ENCODE measurements at places on chromosomes 11 and 22.

- DNase-seq = no peak
These were observed 5.4 kb downstream of the WNT7B start for GRCh38 chr22:45971408-45972028.

DNA sequence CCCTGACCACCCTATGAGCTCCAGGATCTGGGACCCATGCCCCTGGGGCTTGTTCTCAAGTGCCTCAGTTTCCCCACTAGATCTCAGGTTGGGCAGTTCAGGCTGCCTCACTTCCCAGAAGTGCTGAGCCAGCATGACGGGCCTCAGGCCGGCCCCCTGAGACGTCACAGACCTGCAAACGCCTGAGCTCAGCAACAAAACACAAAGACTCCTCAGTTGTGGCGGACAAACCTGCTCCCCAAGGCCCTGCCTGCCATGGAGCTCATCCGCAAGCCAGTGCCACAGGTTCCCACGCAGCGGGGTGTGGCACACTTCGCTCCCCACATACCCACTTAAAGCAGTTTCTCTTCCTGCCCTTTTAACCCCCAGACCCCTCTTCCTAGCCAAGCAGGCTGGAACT lies 45.2 kb downstream of the NECTIN1 start:
- no peak for DNase-seq

- peak; percentile 78 for DNase-seq
These were observed 58.6 kb downstream of the DDIAS start for GRCh38 chr11:82959987-82960778.

- DNase-seq = peak; percentile 17
These were observed 116.7 kb downstream of the SGSM3 start for GRCh38 chr22:40486962-40487602.

DNA sequence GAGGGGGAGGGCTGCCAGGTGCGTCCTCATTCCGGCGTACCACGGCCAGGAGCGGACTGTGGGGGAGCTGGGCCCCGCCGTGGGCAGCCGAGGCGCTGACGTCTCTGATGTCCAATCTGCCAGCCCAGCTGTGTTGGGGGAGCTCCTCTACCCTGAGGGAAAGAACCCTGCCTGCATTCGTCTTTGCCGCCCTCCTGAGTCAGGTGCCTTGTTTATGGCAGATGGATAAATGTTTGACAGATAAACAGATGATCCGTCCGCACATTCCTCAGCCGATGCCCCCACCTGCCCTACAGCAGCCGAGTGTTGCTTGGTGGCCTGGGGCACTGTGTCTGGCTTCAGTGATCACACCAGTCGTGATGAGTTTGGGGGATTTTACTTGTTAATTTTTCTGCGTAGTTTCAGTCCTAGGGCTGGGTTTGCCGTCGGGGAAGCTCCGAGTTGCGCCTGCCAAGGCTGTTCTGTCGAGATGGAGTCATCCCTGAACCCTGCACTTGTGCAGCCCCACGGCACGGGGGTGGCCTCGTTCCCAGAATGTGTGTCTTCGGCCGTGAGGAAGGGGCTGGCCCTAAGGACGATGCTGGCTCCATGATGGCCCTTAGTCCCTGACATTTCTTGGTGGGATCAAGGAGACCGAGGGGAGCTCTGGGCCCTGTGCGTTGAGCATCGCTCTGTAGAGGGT lies 1083.9 kb downstream of the BRD1 start:
- no peak for DNase-seq

- no peak for DNase-seq
These were observed 8.0 kb downstream of the FADS3 start for GRCh38 chr11:61883327-61883726.

- no peak for DNase-seq
These were observed 233.1 kb downstream of the CSNK2A3 start for GRCh38 chr11:11119917-11120316.

- no peak for DNase-seq
These were observed 43.8 kb downstream of the FBXO7 start for GRCh38 chr22:32518381-32518780.

- no peak for DNase-seq
These were observed 300.4 kb upstream of the B3GAT1 start for GRCh38 chr11:134712228-134713145.

DNA sequence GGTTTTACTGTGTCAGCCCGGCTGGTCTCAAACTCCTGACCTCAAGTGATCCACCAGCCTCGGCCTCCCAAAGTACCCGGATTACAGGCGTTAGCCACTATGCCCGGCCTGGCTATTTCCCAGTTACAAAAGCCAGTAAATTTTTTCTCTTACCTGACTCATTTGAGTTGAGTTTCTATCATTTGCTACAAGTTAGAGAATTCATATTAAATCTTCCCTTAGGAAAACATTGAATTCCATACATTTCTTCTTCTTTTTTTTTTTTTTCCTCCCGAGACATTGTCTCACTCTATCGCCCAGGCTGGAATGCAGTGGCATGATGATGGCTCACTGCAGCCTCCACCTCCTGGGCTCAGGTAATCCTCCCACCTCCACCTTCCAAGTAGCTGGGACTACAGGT lies 26.0 kb downstream of the CHEK2 start:
- no peak for DNase-seq

GRCh38 chr11:45400591-45400990 lies 114.5 kb upstream of the SYT13 start:
- no peak for DNase-seq

DNA sequence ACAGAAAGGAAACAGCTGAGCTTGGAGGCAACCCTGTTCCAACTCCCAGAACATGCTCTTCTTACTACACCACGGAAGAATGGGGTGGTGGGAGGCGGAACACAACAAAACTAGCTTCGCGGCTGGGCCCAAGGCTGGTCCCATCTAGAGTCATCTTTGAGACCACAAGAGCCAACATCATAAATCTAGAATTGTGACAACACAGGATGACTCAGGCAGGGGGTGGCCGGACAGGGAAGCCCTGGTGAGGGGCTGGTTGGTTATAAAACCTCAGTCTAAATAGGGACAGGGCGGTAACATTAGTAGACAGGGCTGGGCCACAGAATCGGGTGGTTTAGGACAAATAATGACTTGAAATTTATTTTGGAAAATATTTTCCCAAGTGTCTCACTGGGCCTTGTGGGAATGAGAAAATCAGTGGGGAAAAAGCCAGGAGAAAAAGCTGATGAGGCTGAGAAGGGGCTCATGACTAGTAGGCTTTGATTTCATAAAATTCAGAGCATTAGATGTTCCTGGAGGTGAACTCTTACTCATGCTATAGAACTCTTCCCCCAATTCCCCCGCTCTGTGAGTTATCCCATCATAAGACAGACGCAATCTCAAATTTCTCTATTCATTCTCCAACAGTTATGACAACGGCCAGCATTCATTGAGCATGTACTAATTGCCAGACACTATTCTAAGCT lies 151.8 kb upstream of the TIMP3 start:
- DNase-seq = peak; percentile 22

DNA sequence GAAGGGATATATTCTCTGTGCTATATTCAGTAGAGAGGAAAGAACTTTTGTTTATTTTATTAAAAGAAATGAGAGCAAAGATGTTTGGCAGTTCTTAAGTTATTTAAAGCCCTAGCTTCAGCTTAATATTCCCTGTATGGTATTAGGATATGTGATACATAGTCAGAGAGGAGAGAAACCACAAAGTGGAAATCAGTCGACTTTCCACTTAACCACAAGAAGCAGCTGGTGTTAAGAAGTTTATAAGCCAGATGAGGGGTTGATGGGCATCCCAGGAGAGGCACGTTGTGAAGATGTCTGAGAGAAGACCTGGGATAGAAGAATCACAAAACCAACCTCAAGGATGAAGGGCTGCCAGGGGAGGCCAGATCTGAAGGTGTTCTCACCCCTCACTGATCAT lies 23.3 kb upstream of the PHF21B start:
- no peak for DNase-seq

GRCh38 chr22:40183029-40183581 lies 5.4 kb downstream of the TNRC6B start:
- no peak for DNase-seq

DNA sequence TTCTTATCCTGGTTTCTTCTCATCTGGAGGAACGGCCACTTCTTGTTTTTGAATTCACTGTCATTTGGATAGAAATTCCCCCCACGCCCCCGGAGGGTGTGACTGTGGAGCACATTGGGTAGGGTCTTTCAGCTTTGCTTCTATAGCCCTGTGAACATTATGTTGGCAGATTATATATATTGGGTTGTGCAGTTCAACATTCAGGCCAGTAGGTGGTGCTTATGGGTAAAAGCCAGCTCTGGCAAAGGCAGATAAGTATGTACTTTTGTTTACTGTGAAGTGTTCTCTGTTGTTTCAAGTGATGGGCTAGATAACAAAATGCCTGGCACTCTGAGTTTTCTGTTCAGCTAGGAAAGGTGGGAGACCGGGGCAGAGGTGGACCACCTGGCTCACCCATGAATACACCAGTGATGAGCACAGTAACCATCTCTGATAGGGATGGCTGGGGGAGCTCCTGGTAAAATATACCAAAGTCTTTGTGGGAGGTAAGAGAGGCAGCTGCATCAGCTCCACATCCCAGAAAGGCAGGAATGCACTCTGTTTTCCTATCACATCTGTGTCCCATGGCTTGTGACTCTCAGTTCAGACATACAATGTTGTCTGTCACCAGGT lies 1348.2 kb upstream of the RAG2 start:
- peak; percentile 31 for DNase-seq

DNA sequence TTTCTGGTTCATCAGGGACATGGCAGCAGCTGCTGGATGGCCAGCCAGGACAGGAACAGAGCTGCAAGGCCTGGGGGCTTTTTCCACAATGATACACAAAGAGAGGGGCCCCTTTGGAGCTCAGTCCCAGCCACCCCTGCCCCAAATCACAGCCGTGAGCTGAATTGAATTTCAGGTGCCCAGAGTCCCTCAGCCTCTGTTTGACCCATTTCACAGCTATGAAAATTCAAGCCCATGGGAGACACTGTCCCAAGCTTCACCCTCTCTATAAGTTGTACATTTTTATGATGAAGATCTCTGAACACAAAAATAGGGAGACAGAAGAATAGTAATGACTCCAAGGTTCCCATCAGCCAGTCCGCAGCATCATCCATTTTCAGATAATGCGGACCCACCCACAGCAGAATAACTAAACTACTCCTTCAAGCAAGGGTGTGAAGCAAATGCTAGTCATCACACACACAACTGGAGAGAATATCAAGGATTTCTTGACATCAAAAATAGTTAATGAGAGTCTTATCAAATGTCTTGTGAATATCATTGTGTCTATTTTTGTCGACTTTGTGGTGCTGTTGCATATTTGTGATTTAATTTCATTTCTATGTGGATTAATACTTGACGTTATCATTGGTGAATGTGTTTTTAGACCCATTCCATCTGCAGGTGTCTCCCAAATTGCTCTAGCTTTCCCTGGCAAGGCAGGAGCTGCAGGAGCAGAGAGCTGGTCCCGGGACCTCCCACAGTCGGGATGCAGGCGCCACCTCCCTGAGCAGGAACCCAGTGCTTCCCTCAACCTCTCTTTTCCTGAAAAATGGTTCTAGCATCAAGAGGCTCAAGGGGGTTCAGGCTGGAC lies 24.7 kb downstream of the IGLL5 start:
- no peak for DNase-seq

GRCh38 chr11:96715208-96715607 lies 325.4 kb downstream of the JRKL start:
- DNase-seq = no peak

DNA sequence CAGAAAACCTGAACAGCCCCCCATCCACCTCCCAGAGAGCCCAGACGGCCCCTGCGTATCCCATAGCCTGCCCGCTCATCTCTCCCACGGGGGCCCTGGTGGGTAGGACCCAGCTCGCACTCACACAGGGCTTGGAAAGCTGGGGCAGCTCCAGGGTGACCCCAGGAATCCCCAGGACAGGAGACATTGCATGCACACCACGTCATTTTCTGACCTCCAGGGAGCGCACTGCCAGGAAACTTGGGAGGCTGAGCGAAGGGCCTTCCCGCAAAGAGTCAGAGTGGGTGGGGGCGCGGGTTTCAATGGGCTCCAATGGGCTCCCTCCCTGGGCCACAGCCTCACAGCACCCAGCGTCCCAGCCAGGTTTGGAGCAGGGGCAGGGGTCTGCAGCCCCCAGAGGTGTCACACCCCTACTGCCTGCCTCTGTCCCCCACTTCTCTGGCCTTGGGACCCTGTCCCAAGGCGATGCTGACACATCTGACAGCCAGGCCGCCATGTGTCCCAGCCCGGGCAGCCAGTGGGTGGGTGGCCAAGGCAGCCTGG lies 8.2 kb upstream of the SYT8 start:
- DNase-seq = no peak

DNA sequence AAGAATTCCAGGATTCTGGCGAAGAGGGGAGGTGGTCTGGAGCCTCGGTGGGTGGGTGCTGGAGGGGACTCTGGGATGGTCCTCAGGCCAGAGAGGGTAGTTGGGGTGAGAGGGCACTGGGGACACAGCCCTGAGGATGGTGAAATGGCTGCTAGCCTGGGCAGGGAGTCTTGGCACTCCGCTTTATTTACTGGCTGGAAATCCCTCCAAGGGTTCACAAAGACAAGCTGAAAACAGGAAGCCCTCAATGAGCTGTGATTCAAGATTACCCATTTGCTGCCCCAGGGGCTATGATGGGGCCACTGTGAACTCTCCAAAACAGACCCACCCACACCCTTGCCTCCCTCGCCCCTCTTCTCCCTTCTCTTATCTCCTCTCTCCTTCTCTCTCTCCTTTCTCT lies 71.9 kb downstream of the FBXO7 start:
- no peak for DNase-seq

DNA sequence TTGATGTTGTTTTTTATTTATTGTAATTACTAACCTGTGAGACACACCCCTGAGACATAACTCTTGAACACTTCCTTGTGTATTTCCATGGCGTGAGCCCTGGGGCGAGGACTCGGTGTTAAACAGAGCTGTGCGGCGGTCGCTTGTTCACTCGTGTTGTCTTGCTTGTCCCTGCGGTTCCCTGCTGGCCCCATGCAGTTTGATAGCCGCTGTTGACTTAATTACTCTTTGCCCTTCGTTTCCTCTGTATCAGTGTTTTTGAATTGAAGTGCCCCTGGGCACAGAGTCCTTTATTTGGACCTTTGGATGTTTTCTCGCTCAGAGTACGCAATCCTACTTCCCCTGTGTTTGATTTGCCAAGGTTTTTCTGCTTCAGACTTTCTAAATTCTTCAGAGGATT lies 52.7 kb downstream of the TBC1D22A start:
- DNase-seq = no peak

GRCh38 chr11:93113824-93114223 lies 84.0 kb downstream of the SLC36A4 start:
- no peak for DNase-seq

All from activated CD4-positive, alpha-beta T cell treated with anti-CD3 and anti-CD28 coated beads, Interleukin-10, Interleukin-2, amounts not matched to agents 100 ng/mL and 50 ng/mL, durations not matched to agents 16 hours and 8 hours (primary cell).